ENCODE measurements at places on chromosomes 2 and 18.

GRCh38 chr2:12400543-12400942 is 316.2 kb upstream of the TRIB2 start:
- ATAC-seq = no peak

DNA sequence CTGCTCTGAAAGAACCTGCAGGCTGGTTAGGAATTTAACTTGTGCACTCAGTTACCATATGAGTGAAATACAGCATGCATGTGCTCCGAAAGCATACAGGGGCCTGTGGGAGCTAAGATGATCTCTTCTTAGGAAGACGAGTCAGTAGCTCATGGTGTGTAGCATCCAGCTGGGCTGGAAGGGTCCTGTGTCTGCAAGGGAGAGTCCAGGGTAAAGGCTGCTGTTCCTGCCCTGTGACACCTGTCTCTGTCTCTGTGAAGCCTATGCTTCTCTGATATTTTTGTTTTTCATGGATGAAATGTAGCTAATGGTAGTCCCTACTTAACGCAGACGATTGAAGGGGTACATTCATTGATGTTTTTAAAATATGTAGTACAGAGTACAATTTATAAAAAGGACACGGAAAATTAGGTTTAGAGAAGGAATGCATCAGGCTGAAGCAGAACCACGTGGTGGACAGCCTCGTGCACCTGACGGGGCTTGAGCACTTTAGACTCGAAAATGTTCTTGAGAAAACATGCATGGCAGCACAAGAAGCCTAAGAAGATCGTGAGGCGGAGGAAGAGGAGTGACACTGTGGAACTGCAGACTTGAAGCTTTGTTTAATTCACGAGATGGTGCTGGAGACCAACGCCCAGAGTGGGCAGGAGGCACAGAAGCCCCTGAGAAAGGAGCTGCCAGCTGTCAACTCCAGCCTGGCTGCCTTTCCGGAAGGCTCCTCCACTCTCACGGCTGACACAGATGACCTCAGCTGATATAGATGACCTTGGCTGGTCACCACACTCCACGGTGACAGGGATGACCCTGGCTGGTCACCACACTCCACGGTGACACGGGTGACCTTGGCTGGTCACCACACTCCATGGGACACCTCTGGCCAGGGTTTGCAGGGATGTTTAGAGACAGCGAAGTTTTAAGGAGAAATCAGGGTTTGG is 110.6 kb downstream of the TMEM18 start:
- no peak for ATAC-seq

- no peak for ATAC-seq
Measured at GRCh38 chr2:219060821-219061791, at the start of gene IHH. TSS of gene IHH (minus strand) at chr2:219060921. CDS start at chr2:219060467, 454 bp downstream.

GRCh38 chr2:143877876-143878530 is 641.9 kb downstream of the ZEB2 start:
- no peak for ATAC-seq

GRCh38 chr2:207465894-207466293 is 63.9 kb upstream of the CREB1 start:
- no peak for ATAC-seq

- peak; percentile 27 for ATAC-seq
Measured at GRCh38 chr2:100765481-100765880, 54.5 kb upstream of the NPAS2 start.

DNA sequence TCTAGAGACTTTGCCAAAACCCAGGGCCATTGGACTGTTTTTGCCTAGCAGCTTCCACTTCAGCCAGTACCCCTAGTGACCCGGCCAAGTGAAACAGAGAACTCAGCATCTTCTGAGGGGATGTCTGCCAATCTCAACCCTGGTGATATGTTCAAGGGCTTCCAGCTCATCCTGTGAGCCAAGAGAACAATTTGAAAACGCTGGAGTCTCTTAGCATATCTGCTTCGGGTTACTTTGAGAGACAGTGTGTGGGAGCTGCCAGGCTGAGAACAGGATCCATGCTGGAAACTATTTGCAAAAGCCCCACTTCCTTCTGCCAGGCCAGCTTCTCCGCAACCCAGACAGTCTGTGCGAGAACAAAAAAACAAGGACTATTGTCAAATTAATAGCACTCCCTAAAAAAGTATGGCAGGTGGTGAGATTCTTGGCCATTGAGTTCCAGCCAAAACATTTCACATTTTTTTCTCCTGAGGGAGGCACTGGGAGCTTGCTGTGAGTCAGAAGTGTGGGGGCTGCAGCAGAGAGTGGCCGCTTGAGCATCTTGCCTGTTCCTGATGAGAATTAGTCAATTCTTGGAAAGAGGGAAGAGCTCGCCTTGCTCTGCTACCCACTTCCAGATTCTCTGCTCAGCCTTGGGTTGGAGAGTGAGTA is 395.6 kb upstream of the TRIB2 start:
- ATAC-seq = no peak

GRCh38 chr18:46324087-46324955 is 220.1 kb downstream of the HAUS1 start:
- no peak for ATAC-seq

GRCh38 chr2:55123851-55124269 is 73.6 kb upstream of the RTN4 start:
- no peak for ATAC-seq

GRCh38 chr2:75453384-75454240 is 107.1 kb downstream of the EVA1A start:
- ATAC-seq = no peak

DNA sequence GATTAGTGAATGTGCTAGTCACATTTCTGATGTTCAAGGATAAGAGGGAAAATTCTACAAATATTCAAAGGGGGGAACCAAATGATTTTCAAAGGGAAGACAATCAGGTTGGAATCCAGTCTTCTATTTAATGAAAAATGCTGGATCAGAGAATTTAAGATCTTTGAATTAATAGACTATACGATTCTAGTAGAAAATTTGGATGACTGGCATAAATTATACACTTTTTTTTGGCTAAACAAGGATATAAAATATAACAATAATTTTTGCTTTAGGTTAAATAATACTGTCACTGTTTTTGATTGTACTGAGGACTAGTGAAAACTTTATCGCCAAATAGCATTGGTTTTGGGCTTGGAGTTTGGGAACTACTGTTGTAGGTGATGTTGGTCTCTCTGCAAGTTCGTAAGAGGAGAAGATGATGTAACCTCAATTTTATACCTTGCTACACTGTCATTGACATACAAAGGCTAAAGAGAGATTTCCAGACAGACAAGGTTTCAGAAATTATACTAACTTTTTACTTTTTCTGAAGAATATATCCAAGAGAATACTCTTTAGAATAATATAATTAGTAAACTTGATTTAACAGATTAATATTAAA is 51.3 kb downstream of the NCOA1 start:
- ATAC-seq = no peak

GRCh38 chr2:57510704-57511103 is 535.9 kb upstream of the VRK2 start:
- ATAC-seq = no peak

DNA sequence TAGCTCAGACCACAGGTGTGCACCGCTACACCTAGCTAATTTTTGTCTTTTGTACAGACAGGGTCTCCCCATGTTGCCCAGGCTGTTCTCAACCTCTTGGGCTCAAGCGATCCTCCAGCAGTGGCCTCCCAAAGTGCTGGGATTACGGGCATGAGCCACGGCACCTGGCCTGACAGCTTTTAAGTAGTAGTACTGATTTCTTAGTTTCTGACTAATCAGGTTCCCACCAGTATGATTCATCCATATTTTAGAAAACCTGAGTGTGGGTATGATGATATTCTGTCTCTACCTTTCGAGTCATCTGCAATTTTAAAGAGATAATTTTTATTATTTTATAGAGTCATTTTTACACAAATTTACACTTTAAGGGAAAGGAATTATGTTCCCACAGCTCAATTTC is 46.4 kb upstream of the GULP1 start:
- no peak for ATAC-seq

GRCh38 chr2:230742781-230743180 is 30.1 kb downstream of the CAB39 start:
- ATAC-seq = no peak

- ATAC-seq = no peak
Measured at GRCh38 chr2:212505586-212505985, 33.0 kb downstream of the ERBB4 start.

DNA sequence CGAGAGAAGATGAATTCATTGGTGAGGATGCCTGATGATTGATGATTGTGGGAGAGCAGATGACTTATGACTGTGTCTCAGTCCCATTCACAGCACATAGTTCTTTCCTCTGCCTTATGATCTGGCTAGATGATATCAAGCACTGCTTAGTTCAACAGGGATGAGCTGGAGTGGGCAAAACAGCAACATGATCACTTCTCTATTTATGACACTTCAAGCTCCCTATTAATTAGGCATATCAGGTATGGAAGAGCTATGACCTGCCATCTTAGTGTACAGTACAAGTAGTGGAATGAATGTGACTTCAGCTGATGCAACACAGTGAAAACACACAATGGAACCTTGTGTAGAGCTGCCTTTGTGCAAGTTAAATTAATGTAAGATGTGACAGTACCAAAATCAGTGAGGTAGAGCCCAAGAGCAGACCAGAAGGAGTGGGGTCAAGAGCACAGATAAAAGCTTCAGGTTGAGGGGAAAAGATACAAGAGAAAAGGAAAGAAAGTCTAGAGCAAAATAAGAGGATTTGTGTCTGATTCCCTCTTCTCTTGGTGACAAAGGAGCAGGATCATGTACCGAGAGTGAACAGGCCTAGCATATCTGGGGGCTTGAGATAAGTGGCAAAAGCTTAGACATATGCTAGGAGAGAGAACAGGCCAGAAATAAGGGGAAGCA is 93.0 kb upstream of the MYO3B start:
- no peak for ATAC-seq

DNA sequence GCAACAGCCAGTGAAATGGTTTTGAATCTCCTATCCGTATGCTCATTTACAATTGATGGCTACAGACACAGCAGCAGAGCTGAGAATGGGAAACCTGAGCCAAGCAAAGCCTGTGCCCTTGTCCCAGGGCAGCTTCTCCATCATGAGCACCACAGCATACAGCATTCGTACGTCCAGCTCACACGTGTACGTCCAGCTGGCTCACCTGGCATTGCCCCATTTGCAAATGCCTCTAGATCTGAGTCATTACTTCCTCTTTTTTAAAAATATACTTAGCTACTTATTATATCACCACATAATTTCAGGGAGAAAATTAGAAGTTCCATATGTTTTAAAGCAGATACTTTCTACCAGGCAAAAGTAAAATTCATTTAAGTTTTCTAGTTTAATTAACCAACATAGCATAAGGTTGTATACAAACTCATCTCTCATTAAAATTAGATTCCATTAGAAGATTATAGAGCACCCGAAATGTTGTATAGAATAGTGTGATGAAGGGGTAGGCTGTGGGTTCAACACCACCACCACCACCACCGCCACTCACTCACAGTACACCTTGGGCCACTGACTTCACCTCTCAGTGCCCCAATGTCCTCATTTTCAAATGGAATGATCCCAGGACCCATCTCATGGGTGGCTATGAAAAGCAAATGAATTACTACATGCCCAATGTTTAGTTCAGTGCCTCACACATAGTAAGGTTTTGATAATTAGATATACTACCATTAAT is 31.4 kb upstream of the TMEM177 start:
- ATAC-seq = peak; percentile 92

DNA sequence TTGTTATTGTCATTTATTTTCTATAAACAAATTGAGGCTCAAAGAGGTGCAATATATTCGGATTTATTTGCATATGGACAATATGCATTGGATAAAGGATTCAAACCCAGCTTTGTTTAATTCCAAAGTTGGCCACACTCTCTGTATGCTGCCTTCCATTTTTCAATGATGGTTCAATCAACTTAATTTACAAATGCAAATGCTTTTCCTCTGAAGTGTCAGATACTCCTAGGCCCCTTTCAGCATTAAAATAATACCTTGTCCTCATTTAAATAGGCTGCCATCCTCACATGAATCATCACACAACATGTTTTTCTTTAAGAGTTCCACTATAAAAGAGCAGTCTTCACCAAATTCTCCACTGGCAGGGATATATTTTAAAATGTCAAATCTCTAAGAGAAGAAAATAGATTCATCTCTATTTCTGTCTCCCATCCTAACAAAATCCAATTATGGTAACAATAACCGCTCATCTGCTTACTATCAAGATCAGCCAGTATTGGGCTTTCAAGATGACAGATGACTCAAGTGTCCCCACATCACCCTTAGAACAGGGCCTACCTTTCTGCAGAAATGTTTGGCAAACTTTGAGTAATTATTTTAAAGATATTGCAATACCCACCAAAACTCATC is 114.8 kb downstream of the SCG2 start:
- ATAC-seq = no peak

DNA sequence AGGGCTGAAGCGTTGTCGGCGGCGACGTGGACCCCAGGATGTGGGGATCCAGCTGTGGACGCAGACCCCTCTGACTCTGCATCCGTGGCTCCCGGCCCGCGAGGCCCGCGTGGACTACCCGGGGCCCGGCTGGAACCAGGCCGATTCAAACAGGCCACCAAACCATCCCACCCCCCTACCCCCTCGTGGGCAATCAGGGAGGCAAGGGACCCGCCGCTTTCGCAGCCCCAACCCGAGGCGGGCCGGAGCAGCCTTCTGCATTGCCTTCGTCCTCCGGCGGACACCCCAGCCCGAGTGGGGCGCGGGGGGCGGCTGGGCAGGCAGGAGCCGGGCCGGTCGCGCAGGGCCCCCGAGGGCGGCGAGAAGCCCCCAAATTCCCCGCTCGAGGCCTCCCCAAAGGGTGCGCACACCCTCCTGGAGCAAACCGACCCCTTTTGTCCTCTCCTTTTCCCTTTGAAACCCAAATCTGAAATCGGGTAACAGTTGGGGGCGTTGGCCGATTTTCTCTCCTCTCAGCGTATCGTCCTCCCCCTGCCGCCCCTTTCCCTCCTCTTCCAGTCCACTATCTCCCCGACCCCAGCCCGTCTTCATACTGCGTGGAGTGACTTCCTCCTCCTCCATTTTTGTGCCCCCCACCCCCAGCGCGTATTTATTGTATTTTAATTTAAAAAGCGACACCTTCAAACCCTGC is 7.4 kb downstream of the SP9 start:
- ATAC-seq = peak; percentile 34

DNA sequence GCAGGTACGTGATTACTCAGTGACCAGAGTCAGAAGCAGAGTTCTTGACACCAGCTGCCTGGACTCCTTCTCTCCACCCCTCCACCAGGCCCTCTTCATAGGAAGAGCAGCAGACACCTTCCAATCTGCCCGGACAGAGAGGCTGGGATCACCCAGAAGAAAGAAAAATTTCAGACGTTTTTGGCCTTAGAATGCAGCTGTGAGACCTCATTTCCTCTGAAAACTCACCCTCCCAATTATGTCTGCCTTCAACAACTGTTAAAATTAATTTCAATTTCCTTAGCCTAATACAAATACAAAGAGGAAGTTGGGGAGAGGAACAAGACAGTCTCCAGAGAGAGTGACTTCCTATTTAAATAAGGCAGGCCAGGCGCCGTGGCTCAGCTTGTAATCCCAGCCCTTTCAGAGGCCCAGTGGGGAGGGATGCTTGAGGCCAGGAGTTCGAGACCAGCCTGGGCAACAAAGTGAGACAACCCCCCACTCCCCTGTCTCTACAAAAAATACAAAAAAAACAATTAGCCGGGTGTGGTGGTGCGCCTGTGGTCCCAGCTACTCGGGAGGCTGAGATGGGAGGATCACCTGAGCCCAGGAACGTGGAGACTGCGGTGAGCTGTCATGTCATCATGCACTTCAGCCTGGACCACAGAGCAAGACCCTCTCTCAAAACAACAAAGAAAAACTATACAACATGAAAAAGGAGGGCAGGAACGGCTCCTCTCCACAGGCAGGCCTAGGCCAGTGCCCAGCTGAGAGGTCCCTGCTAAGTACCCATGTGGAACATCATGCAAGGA is 1.6 kb downstream of the SLC66A2 start:
- ATAC-seq = peak; percentile 37

GRCh38 chr2:9695941-9696340 is 65.1 kb upstream of the YWHAQ start:
- no peak for ATAC-seq

- ATAC-seq = no peak
Measured at GRCh38 chr18:75800331-75800648, 372.8 kb upstream of the SMIM21 start.
